ENCODE measurements at places on chromosomes 1 and 21.
A peak's percentile ranks its signal among the peaks of the same experiment; 100 is the strongest.

- H3K27ac ChIP-seq = no peak overlapping the region
- H3K4me3 ChIP-seq = peak overlapping the region; percentile 43
- H3K27me3 ChIP-seq = no peaks in the 10 kb centered on the region
- H3K4me1 ChIP-seq = no peaks in the 10 kb centered on the region
- no peaks in the 10 kb centered on the region for H3K36me3 ChIP-seq
- DNase-seq = no peak
Observed at GRCh38 chr1:155598842-155599331, 11.1 kb upstream of the MSTO1 start.

DNA sequence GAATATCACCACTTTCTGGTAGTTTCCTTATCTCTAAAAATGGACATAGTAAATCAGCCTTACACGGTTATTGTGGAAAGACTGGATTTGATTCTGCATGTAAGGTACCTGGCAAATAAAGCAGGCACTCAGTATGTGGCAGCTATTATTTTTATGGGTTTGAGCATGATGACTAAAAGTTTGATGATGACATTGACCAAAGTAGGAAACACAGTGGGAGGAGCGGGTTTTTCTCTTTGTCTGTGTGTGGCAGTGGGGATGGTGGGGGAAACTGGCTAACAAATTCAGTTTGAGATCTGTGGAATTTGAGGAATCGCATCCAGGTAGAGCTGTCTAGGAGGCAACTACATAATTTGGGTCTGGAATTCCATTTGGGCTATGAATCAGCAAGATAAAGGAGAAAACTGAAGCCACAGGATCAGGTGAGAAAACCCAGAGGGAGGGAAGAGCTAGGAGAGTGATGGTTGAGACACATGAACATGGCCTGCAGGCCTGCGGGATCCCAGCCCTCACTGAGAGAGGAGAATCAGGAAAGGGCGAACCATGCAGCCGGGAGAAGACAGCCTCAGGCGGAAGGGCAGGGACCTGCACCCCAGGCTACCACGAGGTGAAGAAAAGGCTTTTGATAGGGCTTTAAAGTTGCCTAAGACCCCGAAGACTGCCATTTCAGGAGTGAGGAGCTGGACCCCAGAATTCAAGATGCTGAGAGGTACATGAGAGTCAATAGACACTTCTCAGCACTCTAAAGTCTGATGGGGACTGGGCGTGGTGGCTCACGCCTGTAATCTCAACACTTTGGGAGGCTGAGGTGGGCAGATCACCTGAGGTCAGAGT lies 52.2 kb downstream of the MEF2D start:
- H3K27me3 ChIP-seq = no peaks in the 10 kb centered on the region
- no peaks in the 10 kb centered on the region for H3K36me3 ChIP-seq
- no peaks in the 10 kb centered on the region for H3K4me1 ChIP-seq
- DNase-seq = no peak
- H3K27ac ChIP-seq = no peak overlapping the region
- no peak overlapping the region for H3K4me3 ChIP-seq

GRCh38 chr1:121459235-121459634 lies 274.5 kb downstream of the SRGAP2C start:
- no peak overlapping the region for H3K4me3 ChIP-seq
- H3K36me3 ChIP-seq = no peaks in the 10 kb centered on the region
- H3K27me3 ChIP-seq = no peaks in the 10 kb centered on the region
- no peak for DNase-seq
- H3K4me1 ChIP-seq = no peaks in the 10 kb centered on the region
- H3K27ac ChIP-seq = no peak overlapping the region

GRCh38 chr1:162285149-162285561 lies 91.5 kb downstream of the SPATA46 start:
- H3K27ac ChIP-seq = no peak overlapping the region
- H3K4me1 ChIP-seq = peaks cover 22% of the 10 kb centered on the region
- no peak for DNase-seq
- H3K36me3 ChIP-seq = no peaks in the 10 kb centered on the region

- no peak for DNase-seq
- H3K4me1 ChIP-seq = peaks cover 7% of the 10 kb centered on the region
- no peaks in the 10 kb centered on the region for H3K27me3 ChIP-seq
- H3K27ac ChIP-seq = peak overlapping the region; percentile 64
Observed at GRCh38 chr1:6385488-6386191, 7.9 kb downstream of the ACOT7 start.

DNA sequence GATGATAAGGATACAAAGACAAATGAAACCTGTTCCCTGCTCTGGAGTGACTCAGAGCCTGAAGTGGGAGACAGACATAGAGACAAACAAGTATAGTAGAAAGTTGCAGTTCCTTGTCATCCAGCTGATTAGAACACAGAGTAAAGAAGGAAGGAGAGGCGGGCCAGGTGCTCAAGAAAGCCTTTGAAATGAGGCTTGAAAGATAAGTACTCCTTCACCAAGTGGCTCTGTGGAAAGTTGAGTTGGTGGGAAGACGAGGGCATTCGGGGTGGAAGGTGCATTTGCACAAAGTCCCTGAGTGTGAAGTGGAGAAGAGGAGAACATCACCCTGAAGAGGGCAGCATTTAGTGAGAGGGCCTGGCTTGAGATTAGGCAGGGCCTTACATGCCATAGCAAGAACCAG lies 17.0 kb downstream of the MARK1 start:
- no peak for DNase-seq
- no peaks in the 10 kb centered on the region for H3K4me1 ChIP-seq

DNA sequence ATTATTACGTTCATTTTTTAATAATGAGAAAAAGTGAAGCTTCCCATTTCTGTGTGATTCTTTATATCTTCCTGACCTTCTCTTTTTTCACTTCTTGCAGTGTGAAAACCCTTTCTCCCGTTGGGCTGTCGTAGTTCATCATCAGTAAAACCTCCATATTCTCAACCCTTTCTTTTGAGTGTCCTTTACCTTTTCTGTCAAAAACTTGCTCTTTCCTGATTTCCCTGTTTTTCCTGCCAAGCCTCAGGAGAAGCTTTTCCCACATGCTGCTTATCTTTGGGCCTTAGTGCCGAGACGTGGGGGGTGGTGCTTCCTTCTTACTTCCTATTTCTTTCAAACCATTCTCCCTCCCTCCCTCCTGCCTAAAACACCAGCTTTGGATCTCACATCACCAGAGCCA lies 46.1 kb downstream of the UCK2 start:
- no peaks in the 10 kb centered on the region for H3K4me1 ChIP-seq
- no peak overlapping the region for H3K4me3 ChIP-seq
- no peak overlapping the region for H3K27ac ChIP-seq
- DNase-seq = no peak
- no peaks in the 10 kb centered on the region for H3K36me3 ChIP-seq
- no peaks in the 10 kb centered on the region for H3K27me3 ChIP-seq

- H3K4me3 ChIP-seq = no peak overlapping the region
- H3K4me1 ChIP-seq = no peaks in the 10 kb centered on the region
- no peaks in the 10 kb centered on the region for H3K27me3 ChIP-seq
Observed at GRCh38 chr1:79396901-79397300, 390.4 kb upstream of the ADGRL4 start.

- no peak overlapping the region for H3K27ac ChIP-seq
- DNase-seq = no peak
- H3K36me3 ChIP-seq = no peaks in the 10 kb centered on the region
- no peaks in the 10 kb centered on the region for H3K27me3 ChIP-seq
- H3K4me1 ChIP-seq = no peaks in the 10 kb centered on the region
Observed at GRCh38 chr1:224770336-224770693, 154.2 kb downstream of the CNIH3 start.

GRCh38 chr1:58816747-58817221 lies 32.9 kb upstream of the JUN start:
- peak overlapping the region; percentile 97 for H3K27ac ChIP-seq
- H3K4me3 ChIP-seq = peak overlapping the region; percentile 83
- H3K27me3 ChIP-seq = no peaks in the 10 kb centered on the region

GRCh38 chr1:205505791-205506190 lies 1.3 kb downstream of the CDK18 start:
- peak overlapping the region; percentile 59 for H3K27ac ChIP-seq
- peak; percentile 88 for DNase-seq
- peaks cover 5% of the 10 kb centered on the region for H3K4me1 ChIP-seq
- H3K27me3 ChIP-seq = no peaks in the 10 kb centered on the region

- no peak for DNase-seq
- no peaks in the 10 kb centered on the region for H3K36me3 ChIP-seq
- H3K4me3 ChIP-seq = no peak overlapping the region
- no peaks in the 10 kb centered on the region for H3K27me3 ChIP-seq
- peaks cover 9% of the 10 kb centered on the region for H3K4me1 ChIP-seq
Observed at GRCh38 chr1:161930064-161930463, 93.6 kb downstream of the OLFML2B start.

- no peak overlapping the region for H3K27ac ChIP-seq
- peaks cover 5% of the 10 kb centered on the region for H3K4me1 ChIP-seq
- DNase-seq = no peak
- peaks cover 6% of the 10 kb centered on the region for H3K36me3 ChIP-seq
- no peak overlapping the region for H3K4me3 ChIP-seq
Observed at GRCh38 chr1:160146107-160146506, 5.3 kb upstream of the ATP1A4 start.

- H3K36me3 ChIP-seq = no peaks in the 10 kb centered on the region
- no peaks in the 10 kb centered on the region for H3K27me3 ChIP-seq
- no peak for DNase-seq
- H3K27ac ChIP-seq = no peak overlapping the region
Observed at GRCh38 chr1:41952208-41952607, 33.5 kb upstream of the HIVEP3 start.

DNA sequence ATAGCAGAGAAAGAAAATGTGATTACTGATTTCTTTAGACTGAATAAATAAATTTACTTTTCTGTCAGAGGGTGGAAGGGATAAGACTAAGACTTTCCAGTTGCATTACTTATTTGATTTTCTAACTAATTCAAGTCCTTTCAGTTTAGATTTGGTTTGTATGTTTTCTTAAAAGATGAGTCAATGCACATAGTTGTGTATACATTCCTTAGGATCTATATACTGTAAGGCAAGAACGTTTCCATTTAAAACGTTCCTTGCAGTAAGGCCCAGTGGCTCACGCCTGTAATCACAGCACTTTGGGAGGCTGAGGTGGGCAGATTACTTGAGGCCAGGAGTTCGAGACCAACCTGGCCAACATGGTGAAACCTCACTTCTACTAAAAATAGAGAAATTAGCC lies 14.5 kb upstream of the SERTAD4 start:
- H3K27me3 ChIP-seq = no peaks in the 10 kb centered on the region
- H3K36me3 ChIP-seq = no peaks in the 10 kb centered on the region

DNA sequence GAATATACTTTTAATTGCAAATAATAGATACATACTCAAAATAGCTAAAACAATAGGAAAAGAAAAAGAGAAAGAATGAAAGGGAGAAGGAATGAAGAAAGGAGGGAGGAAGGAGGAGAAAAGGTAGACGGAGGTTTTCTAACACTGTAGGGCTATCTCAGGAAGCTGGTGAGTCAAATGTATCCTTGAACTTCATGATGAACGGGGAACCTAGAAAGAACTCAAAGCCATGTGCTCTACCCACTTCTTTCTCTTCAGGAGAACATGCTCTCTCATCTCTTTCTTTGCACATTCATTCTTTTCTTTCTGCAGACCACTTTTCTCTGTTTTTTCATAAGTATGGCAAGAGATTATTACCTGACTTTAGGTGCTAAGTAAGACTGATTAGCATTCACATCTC lies 37.3 kb upstream of the ZNF644 start:
- H3K4me3 ChIP-seq = no peak overlapping the region
- H3K4me1 ChIP-seq = no peaks in the 10 kb centered on the region
- no peak for DNase-seq
- no peaks in the 10 kb centered on the region for H3K36me3 ChIP-seq
- no peaks in the 10 kb centered on the region for H3K27me3 ChIP-seq

- no peaks in the 10 kb centered on the region for H3K36me3 ChIP-seq
- no peak overlapping the region for H3K4me3 ChIP-seq
- H3K4me1 ChIP-seq = no peaks in the 10 kb centered on the region
- no peak overlapping the region for H3K27ac ChIP-seq
- no peak for DNase-seq
- no peaks in the 10 kb centered on the region for H3K27me3 ChIP-seq
Observed at GRCh38 chr1:110597966-110598365, 8.2 kb downstream of the KCNA2 start.

DNA sequence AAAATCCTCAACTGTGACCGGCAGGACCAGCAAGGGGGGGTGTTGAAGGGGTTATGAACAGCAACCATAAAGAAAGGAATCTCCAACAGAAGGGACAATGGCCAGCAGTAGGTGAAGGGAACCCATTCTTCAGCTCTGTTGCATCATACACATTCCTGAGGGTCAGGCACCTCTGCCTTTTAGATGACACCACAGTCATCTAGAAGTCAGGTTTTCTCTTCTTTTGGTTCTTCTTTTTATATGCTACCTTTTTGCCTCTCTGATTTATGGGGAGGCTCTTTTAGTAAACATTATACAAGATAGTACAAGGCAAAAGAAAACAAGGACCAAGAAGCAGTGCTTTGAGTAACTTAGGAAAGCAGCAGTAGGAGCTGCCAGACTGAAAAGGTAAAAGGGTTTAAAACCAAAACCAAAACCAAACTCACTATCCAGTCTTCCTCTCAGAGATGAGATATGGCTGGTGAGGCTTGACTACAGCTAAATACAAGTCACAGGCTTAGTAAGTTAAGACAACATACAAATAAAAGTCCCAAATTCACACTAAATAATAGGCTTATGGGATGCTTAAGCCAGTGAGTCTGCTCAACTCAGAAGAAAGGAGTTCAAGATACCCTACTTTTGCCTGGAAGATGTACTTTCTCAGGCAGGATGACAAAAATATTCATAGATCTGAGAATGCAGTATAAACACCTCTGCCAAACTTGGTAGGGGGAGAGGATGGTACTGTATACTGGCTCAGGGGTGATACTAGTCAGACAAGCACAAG lies 4.1 kb downstream of the TEX38 start:
- peaks cover 57% of the 10 kb centered on the region for H3K36me3 ChIP-seq
- no peak overlapping the region for H3K27ac ChIP-seq
- no peak overlapping the region for H3K4me3 ChIP-seq
- no peak for DNase-seq

- no peak for DNase-seq
Observed at GRCh38 chr1:108715932-108716331, 3.2 kb downstream of the FNDC7 start.

Measured in ascending aorta (tissue), 2 donors.